Bronchial epithelial cell (primary cell): ENCODE measurements at places on chromosomes 7 and 10.

- DNase-seq = no peak
Measured at GRCh38 chr10:46301721-46302479, 15.1 kb downstream of the ANTXRL start.

- DNase-seq = no peak
Measured at GRCh38 chr7:962401-963081, 8.1 kb upstream of the ADAP1 start.

- DNase-seq = no peak
Measured at GRCh38 chr7:26360650-26361049, 69.0 kb downstream of the SNX10 start.

DNA sequence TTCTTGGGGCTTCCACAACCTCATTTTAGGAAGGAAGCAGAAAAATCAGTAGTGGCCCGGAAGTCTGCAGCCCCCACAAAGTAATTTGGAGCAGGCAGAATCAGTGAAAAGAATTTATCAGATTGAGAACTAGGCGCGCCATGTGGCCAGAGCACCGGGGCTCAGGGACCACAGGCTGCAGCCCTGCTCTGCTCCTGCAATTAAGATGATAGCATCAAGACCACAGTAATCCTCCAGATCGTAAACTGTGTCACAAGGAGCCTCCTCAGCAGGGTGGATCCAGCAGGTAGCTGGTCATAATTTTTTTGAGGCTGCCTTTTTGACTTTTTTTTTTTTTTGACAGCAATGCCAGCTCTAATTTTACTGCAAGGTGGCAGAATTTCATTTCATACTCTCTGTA lies 209.0 kb upstream of the ZMIZ1 start:
- DNase-seq = no peak

DNA sequence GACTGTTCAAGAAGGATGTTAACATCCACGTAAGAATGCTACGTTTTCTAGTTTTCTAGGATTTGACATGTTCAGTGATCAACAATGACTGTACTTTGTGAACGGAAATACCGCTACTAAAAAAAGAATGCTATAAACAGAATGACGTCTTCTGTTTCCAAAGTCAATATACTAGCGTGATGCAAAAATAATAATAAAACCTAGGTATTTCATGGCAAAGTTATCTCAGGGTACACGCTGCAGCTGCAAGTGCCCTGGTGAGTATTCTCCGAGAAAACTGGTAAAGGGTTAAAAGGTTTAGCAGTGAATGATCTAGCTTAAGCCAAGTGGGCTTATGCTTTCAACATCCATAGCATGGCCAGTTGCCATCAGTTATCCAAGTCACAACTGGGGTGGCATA lies 653.3 kb upstream of the PFKP start:
- DNase-seq = no peak

GRCh38 chr10:114519756-114520293 lies 115.5 kb upstream of the AFAP1L2 start:
- DNase-seq = peak; percentile 46

DNA sequence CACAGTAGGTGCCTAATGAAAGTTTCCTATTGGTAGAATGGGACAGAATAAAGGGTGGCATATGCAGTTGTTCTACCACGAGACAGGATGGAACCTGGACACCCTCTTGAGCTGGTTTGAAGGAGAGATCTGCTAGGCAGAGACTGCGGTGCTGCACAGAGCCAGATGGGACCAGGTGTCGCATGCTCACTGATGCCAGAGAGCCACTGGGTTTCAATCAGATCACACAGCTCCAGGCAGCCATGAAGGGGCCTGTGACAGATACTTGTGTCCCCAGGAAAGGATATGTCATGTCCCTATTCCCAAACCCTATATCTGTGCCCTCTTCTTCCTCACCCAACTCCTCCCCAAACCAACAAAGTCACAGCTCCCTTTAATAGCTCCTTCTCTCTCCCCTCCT lies 235.7 kb downstream of the PRPF18 start:
- DNase-seq = no peak

- DNase-seq = no peak
Measured at GRCh38 chr10:68296843-68297663, 34.8 kb upstream of the HNRNPH3 start.

GRCh38 chr7:35630024-35630972 lies 64.6 kb downstream of the HERPUD2 start:
- peak; percentile 8 for DNase-seq

DNA sequence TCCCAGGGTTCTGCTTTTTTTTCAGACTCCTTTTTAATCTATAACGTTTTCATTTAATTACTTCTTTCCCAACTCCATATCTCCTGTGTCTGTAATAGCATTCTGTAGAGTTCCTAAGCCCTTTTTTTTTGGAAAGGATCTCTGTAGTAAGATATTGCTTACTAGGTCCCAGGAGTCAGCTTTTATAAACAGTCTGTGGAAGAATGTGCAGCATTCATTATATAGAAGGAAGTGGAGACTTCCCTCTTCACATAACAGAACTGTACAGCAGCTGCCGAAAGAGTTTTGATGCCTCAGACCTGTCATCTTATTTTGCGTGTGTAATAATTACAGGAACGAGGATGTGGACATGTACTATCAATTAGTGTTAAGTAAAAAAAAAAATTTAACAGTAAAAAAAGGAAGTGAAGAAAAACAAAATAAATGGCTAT lies 7.4 kb upstream of the STEAP4 start:
- DNase-seq = no peak

GRCh38 chr7:158344706-158345300 lies 242.8 kb downstream of the PTPRN2 start:
- DNase-seq = no peak

- no peak for DNase-seq
Measured at GRCh38 chr7:101235050-101235449, 2.6 kb downstream of the CLDN15 start.

GRCh38 chr7:26863518-26864308 lies 677 bp downstream of the SKAP2 start:
- no peak for DNase-seq

- DNase-seq = no peak
Measured at GRCh38 chr7:27244488-27245123, 2.0 kb downstream of the EVX1 start.

DNA sequence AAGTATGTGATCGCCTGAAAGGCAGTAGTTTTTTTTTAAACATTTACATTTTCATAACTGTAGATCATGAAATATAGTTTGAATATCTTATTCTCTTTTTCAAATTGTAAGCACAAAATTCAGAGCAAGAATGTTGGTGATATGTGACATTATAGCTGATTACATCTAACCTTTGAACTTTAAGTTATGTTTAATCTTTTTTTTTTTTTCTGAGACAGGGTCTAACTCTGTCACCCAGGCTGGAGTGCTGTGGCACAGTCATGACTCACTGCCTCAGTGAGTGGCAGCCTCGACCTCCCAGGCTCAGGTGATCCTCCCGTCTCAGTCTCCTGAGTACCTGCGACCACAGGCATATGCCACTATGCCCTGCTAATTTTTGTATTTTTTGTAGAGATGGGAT lies 278.7 kb upstream of the NEBL start:
- no peak for DNase-seq

- DNase-seq = peak; percentile 3
Measured at GRCh38 chr10:49356944-49357343, 38.9 kb downstream of the DRGX start.

DNA sequence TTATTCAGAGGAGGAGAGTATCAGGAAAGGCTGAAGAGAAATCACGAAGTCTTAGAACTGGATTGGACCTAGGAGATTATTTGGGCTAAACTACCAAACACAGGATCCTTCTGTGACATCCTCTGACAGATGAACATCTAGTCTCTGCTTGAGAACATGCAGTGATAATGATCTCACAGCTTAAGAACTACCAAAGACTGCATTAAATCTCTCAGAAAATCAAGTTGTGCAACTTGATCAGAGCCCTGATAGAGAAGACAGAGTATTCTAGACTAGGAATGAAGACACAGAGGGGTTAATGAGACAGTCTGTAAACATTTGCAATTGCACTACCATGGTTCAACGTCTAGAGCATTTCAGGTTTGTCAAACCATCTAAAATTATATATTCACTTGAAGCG lies 37.1 kb upstream of the AGBL3 start:
- DNase-seq = no peak

DNA sequence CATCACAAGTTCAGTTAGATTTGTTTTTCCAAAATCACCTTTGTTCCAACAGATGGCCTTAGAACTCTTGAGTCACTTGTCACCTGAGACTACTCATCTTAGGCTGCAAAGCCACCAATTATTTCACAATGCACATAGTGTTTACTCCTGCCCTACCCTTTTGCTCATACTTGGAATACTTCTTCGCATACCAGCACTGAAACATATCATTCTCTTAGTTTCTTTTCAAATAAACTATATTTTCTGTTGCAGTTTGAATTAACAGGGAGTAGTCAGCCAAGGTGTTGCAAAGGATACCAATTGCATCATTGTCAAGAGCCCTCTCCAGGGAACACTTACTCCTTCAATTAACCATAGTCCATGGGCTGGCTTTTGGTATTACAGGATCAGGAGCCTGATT lies 71.0 kb downstream of the CASD1 start:
- DNase-seq = peak; percentile 25

GRCh38 chr10:62545160-62546066 lies 171.2 kb downstream of the ZNF365 start:
- DNase-seq = no peak

GRCh38 chr7:46137725-46138124 lies 216.7 kb upstream of the IGFBP3 start:
- DNase-seq = no peak

DNA sequence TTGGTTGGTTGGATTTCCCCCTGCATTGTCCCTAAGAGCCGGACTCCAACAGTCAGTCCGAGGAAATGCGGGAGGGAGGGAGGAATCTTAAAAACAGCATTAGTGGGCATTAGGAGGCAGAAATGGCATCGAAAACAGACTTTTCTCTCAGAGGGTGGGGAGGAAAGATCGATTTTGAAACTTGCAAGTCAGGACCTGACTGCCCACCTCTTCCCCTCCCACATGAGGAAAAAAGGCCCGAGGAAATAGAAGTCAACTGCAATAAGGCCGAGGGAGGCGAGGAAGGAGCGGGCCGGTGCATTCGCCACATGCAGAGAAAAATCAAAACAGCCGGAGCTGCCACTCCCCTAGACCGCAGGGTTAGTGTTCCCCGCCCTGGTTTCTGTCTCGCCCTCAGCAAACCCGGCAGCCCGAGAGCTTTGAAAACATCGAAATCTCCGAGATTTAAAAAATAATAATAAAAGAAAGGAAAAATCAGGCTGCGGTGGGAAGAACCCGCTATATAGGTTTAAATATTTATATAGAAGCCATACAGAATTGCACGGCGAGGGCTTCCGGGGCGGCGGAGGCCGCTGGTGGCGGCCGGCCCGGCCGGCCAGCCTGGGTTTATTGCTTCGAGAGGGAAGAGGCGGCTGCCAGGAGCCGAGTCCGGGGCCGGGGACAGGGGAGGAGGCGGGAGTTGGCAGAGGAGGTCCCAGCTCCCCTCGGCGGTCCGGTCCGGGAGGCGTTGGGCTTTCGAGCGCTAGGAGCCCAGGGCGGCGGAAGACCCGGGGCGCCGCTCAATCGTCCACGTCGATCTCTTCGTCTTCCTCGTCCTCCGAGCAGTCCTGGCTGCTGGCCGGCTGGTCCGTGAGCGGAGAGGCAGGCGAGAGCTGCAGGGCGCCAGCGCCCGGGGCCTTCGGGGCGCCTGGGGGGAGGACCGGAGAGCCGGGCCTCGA lies 2.5 kb downstream of the LBX1 start:
- no peak for DNase-seq

GRCh38 chr10:85978566-85979358 lies 387.8 kb downstream of the GRID1 start:
- DNase-seq = peak; percentile 95

DNA sequence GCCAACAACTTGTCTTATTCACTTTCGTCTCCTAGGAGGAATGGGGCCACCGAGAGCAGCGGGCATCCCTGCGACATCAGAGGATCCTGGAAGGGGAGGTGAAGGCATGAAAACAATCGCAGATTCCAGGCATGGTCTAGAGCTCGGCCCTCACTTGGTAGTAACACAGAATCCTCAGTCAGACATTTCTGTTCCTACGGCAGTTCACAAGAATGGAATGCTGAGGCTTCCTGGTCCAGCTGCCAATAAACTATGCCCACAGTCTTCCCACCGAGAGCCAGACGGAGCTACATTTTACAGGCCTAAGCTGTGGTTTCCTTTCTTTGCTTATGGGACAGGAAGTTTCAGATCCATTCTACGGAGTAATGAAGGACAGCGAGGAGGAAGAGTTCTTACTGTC lies 75.8 kb downstream of the OR13A1 start:
- DNase-seq = no peak

DNA sequence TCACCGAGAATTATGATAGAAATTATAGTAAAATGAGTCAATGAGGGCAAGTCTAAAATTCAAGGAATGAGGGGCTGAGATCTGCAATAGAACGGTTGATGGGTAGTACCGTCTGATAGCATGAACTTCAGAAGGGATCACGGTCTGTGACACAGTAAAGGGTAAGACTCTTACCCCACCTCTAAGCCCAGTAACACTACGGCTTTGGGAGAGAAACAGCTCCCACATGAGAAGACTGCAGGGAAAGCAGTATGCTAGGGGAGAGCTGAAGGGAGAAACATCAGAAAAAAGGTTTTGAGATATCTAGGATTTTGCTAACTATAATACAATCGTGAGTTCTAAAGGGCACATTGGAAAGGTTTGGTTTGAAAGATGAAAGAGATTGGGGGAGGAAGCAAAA lies 12.8 kb upstream of the AKAP9 start:
- no peak for DNase-seq

- DNase-seq = peak; percentile 93
Measured at GRCh38 chr7:16817536-16817935, 12.7 kb upstream of the AGR2 start.

DNA sequence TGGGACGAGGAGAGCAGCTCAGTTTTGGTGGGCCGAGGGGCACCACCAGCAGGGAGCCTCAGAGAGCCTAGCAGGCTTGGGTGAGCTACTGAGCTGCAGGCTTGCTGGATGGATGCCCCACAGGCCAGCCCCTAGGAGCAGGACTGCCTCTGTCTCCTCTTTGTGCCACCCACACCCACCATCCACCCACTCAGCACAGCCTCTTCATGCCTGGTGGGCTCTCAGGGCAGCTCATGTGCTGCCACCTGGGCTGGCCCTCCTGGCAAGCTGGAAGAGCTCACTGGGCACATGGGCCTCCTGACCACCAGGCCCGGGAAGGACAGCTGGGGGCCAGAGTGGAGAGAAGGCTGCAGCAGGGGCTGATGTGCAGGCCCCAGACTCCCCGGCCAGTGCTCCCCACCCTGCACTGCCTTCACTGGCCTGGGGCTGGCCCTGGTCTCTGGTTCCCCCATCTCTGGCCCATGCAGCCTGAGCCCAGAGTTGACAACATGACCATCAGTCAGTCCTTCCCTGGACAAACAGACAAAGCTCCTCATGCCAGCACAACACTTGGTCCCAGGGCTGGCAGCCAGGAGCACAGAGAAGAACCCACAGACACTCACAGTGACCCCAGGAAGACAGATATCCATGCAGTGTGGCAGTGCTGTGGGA lies 8.2 kb downstream of the RASGEF1A start:
- no peak for DNase-seq

- no peak for DNase-seq
Measured at GRCh38 chr10:71089162-71089561, 123.2 kb upstream of the UNC5B start.

DNA sequence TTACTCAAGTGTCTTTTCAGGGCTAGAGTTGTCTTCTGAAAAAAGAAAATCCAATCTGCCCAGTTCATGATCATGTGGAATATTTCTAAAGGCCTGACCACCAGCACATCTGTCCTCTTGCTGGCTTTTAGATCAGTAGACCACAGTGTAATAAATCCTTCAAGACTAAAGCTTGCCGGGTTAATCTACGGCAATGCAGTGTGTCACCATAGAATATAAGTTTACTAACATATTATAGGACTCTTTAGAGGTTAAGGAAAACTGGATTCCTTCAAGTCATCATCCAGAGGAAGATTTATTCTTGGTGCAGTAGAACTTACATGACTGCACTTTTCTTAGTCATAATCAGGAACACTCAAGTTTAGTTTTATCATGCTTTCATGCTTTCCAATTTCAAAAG lies 349.5 kb downstream of the SEMA3D start:
- no peak for DNase-seq
